ENCODE measurements at places on chromosomes 16 and 17.

- DNase-seq: no peak
These were observed 77.9 kb downstream of the SDR42E1 start for GRCh38 chr16:81933361-81933760.

DNA sequence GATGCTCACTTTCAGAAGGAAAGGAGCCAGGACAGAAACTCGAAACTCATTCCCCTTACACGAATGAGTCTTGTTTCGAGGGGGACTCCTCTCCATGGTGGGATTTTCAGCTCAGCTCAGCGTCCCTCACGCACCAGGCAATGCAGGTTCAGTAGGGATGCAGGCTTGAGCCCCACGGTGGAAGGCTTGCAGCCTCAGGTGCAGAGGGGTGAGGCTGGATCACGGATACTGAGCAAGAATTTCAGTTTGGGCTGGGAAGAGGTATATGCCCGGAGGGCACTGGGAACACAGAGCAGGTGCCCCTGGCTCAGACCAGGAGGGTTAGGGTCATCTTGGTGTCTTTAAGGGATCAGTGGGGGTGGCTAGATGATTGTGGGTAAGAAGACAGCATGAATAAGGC is 344.9 kb upstream of the TNRC6C start:
- no peak for DNase-seq

DNA sequence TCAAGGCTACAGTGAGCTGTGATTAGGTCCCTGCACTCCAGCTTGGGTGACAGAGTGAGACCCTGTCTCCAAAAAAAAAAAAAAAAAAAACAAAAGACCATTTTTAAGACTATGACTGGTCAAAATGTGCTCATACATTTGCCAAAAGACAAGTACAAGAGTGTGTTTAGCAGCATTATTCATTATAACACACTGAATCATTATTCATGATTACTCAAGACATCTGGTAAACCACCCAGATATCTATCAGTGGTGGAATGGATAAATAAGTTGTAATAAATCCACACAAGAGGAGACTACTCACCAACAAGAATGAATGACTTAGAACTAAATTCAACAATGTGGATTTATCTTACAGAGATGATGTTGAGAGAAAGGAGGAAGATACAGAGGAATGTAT is 716.3 kb downstream of the MAF start:
- no peak for DNase-seq

- DNase-seq: no peak
These were observed 3.8 kb upstream of the C1QL1 start for GRCh38 chr17:44971776-44972483.

GRCh38 chr16:13332713-13333255 is 431.4 kb downstream of the SHISA9 start:
- no peak for DNase-seq

- DNase-seq: no peak
These were observed 28.6 kb upstream of the GPRC5B start for GRCh38 chr16:19913340-19913645.

DNA sequence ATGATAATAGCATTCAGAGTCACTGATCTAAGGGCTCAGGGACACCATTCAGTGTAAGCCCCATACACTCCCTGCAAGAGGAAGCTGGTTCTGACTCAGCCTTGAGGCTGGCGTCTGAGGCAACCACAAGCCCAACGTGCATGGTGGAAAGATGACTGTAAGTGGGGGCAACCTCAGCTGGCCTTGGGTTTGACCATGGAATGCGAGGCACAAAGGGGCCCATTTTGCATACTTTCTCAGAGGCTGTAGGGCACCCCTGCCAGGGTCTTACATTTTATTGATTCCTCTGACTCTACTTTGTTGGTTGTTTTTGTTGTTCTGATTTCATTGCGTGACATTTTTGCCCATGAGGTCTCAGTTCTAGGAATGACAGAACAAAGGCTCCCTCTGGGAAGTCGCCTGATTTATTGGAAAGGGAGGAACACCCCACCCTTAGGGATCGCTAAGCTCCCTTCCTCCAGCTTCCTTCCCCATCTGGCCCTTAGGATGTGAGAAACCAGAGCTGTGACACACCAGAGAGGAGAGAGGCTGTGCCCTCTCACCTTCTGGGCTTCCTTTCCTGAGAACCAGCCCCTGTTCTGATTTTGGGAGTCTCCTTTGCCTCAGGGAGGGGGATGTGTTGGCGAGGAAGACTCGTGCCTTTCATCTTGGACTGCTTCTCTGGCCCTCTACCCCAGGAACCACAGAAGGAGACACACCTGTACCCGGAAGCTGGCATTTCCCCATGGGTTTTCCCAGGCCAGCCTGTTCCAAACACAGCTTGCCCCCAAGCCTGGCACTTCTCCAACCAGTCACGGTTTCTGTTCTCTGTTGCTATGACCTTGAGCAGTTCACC is 5.6 kb upstream of the CIITA start:
- DNase-seq: peak; percentile 75

DNA sequence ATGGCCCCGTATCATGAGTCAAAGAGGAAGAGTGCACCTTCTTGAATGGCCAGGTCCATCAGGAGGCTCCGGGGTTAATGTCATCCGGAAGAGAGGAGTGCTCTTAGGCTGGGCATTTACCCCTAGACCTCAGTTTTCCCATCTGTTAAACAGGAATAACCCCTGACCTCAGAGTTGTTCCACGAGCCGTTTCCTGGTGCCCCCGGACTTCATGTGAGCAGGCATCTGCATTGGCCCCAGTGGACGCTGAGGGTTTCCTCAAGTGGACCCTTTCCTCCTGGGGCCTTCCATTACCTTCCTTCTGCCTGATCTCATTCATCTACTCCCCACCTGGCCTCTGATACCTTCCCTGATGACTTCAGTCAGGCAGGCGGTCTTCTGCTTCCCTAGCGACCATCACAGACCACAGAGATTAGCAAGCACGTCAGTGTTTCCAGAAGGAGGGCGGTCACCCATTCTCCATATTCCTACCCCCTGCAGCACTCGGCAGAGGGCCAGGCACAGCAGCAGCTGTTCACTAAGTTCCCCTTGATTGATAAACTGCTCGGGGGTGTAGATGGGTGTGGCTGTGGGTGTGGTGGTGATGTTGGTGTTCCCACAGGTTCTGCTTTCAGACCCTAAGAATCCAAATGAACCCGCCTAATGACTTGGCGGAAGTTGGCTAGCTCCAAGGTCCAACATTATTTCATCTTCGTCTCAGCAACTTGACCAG is 346.6 kb upstream of the TNRC6C start:
- DNase-seq: no peak

DNA sequence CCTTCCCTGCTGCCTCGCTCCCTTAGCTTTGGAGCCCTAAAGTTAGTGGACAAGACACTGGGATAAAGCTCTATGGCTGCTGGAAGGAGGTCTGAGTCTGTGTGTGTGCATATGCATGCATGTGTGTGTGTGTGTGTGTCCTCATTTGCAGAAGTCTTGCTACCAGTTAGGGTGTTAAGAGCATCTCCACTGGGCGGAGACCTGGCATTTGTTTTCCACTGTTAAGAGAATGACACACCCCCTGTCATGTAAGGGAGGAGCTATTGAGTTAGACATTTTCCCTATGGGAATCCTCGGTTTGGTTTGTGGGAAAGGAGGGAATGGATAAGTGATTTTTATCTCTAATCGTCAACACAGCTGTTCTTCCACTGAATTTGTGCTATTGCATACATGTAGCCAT is 24.8 kb upstream of the ARHGAP23 start:
- DNase-seq: no peak

GRCh38 chr16:46618516-46618915 is 2.7 kb downstream of the SHCBP1 start:
- DNase-seq: no peak

- no peak for DNase-seq
These were observed 100.7 kb downstream of the HIC1 start for GRCh38 chr17:2155573-2155972.

GRCh38 chr17:8496081-8496480 is 60.4 kb downstream of the NDEL1 start:
- no peak for DNase-seq
